ENCODE measurements at places on chromosomes 7 and 10.

DNA sequence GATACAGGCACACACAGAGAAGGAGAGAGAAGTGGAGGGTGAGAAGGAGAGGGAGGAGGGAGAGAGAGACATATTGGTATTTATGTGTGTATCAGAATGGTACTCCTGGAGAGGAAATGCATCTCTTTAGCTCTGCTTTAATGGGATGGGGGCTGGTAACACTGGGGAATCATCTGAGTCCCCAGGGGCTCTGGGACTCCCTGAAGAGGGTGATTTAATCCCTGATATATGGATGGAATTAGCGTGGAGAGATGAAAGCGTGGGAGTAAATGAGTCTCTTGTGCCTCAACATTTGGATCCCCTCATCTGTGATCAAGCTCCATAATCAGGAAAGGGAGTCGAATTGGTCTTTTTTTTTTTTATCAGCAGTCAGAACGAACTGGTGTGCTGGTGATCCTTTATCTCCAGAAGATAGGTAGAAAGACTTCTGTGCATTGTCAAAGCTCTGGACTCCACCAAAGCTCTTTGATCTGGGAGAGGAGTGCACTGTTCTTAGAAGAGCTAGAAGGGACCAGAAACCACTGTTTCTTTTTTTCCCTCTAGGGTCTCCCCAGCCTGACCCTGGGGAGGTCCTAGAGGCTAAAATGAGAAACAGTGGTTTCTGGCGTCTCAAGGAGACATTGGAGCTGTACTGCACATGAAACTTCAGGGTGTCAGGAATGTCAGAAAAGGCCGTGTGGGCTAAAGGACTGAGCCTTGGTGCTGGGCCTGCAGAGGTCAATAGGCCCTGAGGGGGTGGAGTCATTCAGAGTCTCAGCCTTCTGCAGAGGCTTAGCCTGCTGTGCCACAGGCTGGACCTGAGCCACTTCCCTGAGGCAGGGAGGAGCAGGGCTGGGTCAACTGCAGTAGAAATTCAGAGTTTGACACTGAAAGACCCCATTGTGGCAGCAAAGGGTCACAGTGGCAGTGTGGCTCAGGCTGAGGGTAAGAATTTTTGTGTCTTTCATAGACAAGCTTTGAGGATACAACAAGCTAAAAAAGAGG lies 234.4 kb upstream of the SLC26A5 start:
- no peak for DNase-seq

DNA sequence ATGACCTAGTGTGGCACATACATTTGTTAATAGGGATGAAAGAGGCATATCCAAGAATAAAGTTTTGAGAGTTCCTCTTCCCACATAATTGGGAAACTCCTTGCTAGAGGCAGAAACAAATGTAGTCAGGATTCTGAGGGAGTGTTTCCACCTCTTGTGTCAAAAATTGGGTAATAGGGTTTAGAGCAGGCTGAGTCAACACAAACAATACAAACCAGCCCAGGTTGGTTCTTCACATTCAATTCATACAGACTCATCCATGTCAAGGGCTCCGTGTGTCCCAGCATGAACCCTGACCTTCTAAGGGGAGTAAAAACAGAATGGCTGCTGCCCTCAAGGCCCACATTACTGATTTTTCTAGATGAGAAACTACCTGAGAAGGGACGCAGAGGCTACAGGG lies 75.3 kb downstream of the GLI3 start:
- DNase-seq = no peak

DNA sequence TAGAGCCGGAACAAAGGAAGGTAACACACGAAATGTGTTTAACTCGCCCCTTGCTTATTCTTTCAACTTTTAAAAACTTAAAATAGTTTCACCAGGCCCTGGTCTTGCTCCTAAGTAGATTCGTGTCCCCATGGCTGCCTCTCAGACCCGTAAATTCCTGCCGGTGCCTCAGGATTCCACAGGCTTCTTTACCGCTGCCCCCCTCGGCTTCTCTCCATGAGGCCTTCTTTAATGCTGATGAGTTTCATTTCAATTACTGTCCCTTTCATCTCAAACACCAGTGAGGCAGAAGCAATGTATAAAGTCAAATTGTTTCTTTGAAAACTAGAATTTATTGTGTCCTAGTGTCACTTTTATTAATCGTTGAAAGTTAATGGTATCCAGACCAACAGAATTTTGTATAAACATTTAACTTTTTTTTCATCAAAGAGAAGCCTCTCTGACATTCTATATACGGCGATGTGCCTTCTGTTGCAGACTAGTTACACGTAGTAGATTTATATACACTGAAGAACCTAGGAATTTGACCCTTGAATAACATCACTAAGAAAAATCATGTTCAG lies 225.2 kb downstream of the C7orf25 start:
- DNase-seq = no peak

DNA sequence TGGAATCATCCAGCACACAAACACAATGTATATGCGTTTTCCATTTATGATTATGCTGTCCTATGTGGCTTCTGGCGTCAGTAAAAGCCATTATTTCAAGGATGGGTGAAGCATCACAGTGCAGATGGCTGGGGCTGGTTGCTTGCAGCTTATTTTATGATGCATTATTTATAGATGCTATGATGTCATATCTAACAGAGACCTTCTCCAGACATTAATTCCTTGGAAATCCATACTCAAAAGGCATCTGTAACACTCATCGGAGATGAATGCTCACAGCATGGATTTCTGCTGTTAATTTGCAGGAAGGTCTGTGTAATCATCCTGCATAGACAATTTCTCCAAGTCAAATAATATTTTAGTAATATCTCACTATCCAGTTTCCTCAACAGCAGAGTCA lies 7.2 kb downstream of the RGS10 start:
- no peak for DNase-seq

All from substantia nigra (tissue), 51 donors.